ENCODE measurements at places on chromosomes 7 and 10. TPM values are rescaled to one million over a fixed set of nuclear protein-coding genes. Genes with fewer than 3 reads are reported as not detected.

GPR15LG gene
- total RNA-seq, result not detected

HSPA12A gene
- 3.2 TPM for total RNA-seq

AHCYL2 gene
- total RNA-seq, result 26.0 TPM

SLC26A5 gene
- 0.11 TPM for total RNA-seq

CFAP43 gene
- 0.64 TPM for total RNA-seq

CYP2C9 gene
- not detected for total RNA-seq

MRC1 gene
- total RNA-seq, result not detected

MYL10 gene
- total RNA-seq, result 0.50 TPM

ABHD11 gene
- 29.4 TPM for total RNA-seq

DNA sequence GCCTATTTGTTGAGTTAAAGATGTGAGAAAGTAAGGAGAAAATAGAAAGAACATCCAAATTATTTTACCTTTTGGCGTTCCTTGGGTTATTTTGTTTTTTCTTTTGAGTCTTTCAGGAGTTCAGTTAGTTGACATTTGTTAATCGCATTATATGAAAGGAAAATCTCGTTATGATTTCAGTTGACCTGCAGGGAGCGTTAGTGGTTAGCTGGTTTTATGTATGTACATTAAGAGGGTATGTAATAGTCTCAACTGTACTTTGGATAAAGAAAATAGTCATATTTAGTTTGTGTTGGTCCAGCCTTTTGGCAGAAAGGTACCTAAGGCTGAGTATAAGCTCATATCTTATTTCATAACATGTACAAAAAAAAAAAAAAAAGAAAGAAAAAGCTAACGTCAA is 4.0 kb downstream of the BMPER start:
- DNase-seq, result no peak

GRCh38 chr7:109967406-109967805 is 1123.5 kb upstream of the LRRN3 start:
- no peak for DNase-seq

DNA sequence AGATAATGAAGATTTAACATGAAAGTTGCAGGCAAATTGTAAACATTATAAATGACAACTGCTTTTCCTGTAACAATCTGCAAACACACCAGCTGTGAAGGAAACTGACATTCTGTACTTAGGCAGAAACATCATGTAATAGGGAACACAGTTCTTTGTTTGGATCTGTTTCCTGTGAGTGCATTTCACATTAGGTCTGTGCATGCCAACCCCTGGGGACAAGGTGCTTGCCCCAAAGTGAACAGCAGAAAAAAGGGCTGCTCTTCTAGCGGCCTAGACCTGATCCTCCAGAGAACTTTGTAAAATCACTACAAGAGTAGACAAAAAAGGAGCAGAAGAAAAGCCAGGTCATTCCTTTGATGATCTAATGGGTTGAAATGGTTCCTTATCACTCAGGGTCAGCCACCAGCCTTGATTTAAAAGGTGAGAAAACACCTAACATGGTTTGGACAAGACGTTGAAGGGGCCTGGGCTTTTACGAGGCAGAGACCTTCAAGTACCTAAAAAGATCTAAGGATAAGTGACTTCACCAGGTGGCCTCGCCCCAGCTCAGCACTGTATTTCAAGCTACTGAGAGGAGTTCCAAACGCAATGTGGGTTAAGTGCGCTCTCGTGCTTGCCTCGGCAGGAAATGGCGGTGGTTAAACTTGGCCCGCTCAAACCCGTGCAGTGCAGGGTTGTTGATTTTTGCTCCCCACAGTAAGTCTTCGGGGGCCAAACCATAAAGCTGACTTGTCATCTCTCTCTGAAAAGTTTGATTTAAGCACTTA is 249.7 kb downstream of the CREB5 start:
- DNase-seq, result no peak

DNA sequence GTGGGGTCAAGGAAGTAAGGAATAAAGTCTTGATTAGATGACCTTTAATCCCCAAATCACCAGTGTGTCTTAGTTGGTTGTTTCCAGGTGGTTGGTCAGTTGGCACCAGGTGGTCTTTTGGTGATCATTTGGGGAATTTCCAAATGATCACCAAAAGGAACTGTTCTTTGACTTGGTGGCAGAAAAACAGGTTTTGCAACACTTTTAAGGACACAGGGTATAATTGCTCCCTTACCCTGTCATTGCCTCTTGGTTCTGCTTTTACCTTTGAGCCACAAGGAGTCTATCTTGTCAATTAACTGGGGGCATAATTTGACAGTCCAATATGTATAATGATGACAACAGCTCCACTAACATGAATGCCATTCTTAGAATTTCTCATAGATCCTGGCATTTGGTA is 104.2 kb downstream of the ADK start:
- DNase-seq, result no peak

- DNase-seq, result no peak
These were observed 43.9 kb downstream of the STK32C start for GRCh38 chr10:132263866-132264265.

- DNase-seq, result peak; percentile 61
These were observed 141.3 kb upstream of the AGK start for GRCh38 chr7:141409801-141410329.

DNA sequence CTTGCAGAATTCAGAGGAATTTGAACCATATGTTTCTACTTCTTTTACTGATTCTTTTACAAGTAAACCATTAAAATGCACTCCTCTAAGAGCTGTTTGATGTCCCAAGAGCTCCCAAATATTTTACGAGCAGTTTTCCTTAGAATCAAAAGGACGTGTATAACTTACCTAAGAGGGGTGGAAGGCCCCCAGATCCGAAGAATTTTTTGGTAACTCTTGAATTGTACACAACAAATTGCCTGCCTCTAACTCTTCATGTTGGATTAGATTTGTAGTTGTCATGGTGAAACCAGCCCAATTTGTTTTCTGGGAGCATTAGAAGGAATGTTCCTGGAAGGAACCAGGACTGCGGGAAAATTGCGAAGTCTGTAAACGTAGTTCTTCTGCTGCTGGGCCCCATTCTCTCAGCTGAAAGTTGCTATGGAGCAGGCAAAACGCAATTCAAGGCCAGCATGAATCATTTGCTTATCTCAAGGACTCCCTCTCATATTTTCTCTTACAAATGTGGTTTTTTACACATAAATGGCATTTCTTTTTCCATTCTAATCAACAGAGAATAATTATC is 124.8 kb upstream of the TMEM72 start:
- DNase-seq, result no peak

- no peak for DNase-seq
These were observed 25.3 kb downstream of the CCDC6 start for GRCh38 chr10:59880971-59881510.

DNA sequence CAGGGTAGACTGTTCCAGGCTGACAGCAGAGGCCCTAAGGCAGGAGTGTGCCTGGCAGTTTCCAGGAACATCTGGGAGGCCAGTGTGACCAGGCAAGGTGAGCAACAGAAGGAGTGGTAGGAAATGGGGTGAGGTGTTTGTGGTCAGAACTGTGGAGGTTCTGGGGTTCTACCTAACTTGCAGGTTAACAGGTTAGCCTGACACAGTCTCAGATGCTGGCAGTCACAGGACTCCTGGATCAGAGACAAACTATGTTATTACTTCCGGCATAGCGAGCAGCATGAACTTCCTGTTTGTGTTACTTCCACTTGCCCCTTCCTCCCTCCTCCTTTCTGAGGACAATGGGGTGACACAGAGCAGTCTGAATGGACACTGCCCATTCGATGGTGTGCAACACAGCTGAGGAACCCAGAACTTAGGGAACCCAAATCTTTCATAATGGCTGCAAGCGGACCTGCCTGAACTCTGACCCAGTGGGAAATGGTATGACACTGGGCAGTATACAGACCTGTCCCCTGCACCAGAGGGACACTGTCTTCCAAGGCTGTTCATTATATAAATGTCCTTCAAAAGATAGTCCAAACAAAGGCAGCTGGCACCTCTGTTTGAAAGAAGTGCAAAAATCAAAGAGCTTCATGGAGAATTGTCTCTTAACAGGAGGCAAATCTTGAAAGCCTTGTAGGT is 3.9 kb upstream of the SAR1A start:
- DNase-seq, result no peak

DNA sequence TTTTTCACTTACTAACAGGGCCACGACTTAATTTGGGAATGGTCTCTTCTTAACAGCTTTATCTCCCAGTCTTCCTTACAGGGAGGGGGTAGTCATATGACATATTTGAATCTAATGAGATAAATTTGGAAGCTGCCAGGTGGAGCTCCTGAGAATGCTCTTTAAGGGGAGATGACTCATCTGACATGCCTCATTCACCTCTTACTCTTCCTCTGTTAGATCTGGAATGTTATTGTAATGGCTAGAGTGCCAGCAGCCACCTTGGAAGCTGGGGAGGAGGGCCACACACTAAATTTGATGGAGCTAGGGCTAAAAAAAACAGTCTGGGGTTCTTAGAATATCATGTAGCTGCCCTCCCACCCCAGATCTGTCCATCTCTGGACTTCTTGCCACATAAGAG is 22.7 kb downstream of the HECW1 start:
- DNase-seq, result peak; percentile 65

DNA sequence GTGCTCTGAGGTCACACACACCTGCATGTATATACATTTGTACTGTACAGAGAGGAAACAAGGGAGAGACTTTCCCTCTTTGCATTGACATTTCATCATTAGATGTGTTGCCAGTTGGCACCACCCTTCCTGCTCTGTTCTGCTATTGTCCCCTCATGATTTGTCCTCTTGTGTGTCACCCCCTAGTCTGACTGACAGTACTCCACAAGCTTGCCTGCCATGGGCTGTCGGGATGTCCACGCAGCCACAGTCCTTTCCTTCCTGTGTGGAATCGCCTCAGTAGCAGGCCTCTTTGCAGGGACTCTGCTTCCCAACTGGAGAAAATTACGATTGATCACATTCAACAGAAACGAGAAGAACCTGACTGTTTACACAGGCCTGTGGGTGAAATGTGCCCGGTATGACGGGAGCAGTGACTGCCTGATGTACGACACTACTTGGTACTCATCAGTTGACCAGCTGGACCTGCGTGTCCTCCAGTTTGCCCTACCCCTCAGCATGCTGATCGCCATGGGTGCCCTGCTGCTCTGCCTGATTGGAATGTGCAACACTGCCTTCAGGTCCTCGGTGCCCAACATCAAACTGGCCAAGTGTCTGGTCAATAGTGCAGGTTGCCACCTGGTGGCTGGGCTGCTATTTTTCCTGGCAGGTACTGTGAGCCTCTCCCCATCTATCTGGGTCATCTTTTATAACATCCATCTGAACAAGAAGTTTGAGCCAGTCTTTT is 9.4 kb downstream of the CLDN12 start:
- DNase-seq, result peak; percentile 54

GRCh38 chr7:27619492-27619891 is 43.2 kb downstream of the HIBADH start:
- DNase-seq, result no peak

DNA sequence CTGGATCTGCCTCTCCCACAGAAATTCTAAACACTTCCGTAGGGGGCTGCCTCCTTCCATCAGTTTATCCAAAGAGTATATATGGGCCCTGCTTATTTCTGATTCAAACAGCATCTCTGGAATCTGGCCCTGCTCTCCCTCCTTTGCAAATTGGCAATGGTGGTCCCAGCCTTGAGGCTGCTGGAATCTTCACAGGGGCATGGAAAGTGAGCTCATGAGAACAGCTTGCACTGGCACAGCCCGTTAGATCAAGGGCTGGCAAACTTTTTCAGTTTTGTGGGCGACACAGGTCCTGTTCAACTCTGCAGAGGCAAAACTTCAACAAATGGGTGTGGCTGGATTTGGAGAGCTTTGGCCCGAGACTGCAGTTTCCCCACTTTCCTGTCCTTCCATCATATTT is 526.9 kb downstream of the KCNMA1 start:
- no peak for DNase-seq

DNA sequence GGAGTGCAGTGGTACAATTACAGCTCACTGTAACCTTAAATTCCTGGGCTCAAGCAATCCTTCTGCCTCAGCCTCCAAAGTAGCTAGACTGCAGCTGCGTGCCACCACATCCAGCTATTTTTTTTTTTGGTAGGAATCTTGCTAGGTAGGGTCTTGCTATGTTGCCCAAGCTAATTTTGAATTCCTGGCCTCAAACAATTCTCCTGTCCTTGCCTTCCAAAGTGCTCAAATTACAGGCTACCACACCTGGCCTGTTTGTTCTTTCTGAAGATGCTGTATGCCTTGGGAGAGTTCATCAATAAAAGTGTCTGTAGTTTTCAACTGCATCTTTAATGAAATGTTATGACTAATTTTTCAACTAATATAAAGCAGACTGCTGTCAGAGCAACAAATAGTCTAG is 452 bp downstream of the SAMD9 start:
- DNase-seq, result no peak

GRCh38 chr7:68730964-68731363 is 867.3 kb upstream of the AUTS2 start:
- DNase-seq, result no peak

- DNase-seq, result no peak
These were observed 24.8 kb downstream of the C10orf67 start for GRCh38 chr10:23319835-23320234.

- DNase-seq, result no peak
These were observed 24.7 kb upstream of the MTPAP start for GRCh38 chr10:30373596-30374327.

GRCh38 chr7:106947244-106947728 is 82.2 kb downstream of the PIK3CG start:
- peak; percentile 79 for DNase-seq

DNA sequence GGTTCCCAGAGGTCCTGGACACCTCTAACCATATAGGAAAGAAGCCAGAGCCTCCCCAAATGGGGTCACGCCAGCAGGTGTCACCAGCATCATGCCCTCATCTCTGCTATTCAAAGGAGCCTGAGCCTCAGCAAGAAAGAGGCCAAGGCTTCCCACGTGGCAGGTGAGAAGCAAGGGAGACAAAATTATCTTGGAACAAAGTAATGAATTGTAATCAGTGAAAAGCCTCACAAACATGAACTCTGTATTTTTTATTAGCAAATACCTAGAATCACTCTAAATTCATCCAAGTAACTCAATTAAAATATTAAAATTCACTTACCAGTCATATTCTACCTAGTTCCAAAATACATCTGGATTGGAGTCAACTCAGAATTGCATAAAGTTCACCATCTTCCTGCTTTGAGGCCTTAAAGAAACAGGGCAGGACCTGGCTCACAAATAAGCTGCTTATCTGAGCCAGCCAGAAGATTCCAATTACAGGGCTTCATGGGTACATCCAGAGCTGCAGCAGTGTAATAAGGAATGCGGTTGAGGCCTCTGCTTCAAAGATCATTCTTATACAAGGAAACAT is 68.7 kb downstream of the SGMS1 start:
- DNase-seq, result peak; percentile 54

- DNase-seq, result no peak
These were observed 89.4 kb downstream of the SH3PXD2A start for GRCh38 chr10:103765981-103766380.

- no peak for DNase-seq
These were observed 131.0 kb upstream of the ZNF804B start for GRCh38 chr7:88628363-88629085.
